ENCODE measurements at places on chromosomes 13 and 19.

GRCh38 chr19:57302020-57302465 is 18.2 kb upstream of the ZNF543 start:
- no peak for DNase-seq

- DNase-seq: no peak
Observed at GRCh38 chr19:7251494-7251893, 42.7 kb downstream of the INSR start.

GRCh38 chr13:71030784-71031183 is 836.2 kb downstream of the DACH1 start:
- no peak for DNase-seq

GRCh38 chr19:46713781-46714443 is 3.0 kb downstream of the PRKD2 start:
- no peak for DNase-seq

GRCh38 chr19:661427-662196 is 1.4 kb downstream of the RNF126 start:
- no peak for DNase-seq

- DNase-seq: peak; percentile 71
Observed at GRCh38 chr13:76885203-76886004, 801 bp downstream of the KCTD12 start.

DNA sequence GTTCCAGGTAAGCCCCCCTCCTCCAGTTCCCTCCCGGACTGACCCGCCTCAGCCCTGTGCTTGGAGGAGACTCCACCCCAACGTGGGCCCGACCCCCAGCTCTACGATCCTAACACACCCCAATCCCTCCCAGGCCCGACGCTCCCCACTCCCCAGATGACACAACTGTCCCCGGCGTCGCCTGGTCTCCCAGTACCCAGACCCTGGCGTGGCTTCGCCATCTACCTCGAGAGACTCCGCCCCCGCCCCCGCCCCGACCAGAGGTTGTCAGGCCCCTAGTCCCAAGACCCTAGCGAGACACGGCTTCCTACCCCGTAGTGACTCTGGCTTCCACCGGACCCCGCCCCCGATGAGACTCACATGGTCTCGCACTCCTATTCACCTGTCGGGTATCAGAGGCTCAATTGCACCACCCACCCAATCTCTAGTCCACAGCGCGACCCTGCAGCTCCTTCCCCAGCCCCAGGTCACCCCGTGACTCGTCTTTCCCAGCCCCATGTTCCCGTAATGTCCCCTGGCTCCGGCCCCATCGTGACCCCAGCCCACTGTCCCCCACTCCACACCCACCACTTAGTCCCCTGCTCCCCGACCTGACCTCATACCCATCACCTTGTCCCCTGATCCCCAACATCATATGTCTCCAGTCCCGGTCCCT is 2.9 kb downstream of the CD37 start:
- no peak for DNase-seq

DNA sequence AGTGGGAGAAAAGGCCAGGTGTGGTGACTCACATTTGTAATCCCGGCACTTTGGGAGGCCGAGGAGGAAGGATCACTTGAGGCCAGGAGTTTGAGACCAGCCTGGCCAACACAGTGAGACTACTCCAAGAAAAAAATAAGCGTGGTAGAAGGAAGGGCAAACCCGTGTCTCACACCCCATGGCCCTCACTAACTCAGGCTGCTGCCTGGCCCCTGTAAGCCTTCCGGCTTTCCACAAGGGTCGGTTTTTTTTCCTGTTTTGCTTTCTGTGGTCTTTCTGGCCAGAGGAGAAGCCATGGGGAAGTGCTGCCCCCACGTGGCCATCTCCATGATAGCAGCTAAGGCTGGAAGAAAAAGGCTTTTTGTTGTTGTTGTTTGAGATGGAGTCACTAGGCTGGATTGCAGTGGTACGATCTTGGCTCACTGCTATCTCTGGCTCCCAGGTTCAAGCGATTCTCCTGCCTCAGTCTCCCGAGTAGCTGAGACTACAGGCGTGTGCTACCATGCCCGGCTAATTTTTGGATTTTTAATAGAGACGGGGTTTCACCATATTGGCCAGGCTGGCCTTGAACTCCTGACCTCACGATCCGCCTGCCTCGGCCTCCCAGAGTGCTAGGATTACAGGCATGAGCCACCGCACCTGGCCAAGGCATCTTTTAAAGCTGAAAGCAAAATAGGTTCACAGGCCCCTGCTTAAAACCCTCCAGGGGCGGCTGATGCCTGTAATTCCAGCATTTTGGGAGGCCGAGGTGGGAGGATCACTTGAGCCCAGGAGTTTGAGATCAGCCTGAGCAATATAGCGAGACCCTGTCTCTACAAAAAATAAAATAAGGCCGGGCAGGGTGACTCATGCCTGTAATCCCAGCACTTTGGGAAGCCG is 7.5 kb upstream of the ARHGEF18 start:
- DNase-seq: no peak

- no peak for DNase-seq
Observed at GRCh38 chr19:5298471-5298901, 42.1 kb downstream of the PTPRS start.

DNA sequence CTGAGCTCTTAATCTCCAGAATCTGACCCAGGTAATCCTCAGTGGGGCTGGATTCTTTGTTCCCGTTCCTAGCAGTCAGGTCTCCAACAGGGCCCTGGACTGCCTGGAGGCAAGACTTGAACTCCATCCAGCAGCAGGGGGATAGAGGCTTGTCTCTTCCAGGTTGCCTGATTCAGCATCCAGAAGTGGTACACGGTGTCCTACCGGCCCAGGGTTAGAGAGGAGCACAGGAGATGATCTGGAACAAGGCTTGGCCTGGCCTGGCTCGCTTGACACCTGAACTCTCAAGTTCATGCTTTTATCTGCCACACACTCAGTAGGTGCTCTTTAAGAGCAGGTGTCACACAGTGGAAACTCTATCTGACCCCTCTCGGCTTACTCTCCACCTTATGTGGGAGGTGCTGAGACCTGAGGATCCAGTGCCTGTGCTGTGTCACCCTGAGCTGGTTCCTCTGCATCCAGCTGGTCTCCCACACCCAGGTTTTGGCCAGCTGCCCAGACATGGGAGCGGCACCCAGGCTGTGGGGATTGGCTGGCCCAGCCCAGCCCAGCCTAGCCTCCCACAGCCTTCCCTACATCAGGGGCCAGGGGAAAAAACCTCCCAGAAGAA is at the start of gene CYP4F3:
TSS of gene CYP4F3 (plus strand) at position 604 of the 610 bp plus-strand sequence. CDS start 519 bp downstream, outside the sequence.
- DNase-seq: no peak

DNA sequence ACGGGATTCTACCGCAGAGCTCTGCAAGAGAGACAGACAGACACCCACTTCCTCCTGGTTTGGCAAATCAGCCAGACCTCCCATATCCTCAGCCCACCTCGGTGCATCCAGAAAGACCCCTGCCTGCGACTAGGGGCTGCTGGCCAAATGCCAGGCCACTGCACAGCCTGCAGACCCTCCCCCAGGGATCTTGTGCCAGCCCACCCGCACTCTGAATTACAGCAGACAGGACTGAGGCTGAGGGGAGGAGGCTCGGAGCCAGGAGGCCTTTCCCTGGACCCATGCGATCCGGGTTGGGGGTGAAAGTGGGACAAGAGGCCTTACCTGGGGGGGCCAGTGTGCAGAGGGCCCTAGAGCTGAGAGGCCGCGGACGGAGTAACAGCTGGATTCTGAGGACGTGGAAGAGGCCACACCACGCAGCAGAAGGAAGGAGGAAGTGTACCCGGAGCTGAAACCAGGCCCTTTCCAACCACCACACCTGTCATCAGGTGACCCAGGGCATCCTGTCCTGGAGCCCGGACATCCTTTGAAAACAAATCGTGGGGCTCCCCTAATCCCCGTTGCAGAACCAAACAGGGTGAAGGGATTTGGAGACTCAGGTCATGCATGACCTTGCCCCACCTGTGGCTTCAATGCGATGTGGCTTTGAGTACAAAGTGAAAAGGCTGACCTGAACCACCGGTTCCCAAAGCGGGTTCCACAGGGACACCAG is 993 bp downstream of the FUT6 start:
- no peak for DNase-seq

- DNase-seq: no peak
Observed at GRCh38 chr13:61144834-61145593, 270.6 kb downstream of the PCDH20 start.

DNA sequence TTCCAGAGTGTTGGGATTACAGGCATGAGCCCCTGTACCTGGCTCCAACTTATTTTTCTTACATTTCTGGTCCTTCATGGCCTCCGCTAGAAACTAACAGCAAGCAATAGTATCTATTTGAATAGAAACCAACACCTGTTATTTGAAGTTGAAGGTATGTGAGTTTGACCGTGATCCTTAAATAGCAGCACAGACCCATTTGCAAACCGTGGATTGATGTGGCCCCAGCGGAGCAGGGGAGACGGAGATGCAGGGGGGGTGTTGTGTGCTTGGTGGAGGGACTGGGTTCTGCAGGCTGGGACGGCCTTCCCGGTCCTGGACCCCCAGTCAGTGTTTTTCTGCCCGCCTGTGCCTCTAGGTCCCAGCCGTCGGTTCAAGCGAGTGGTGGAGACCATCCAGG is 16.9 kb downstream of the TMEM150B start:
- no peak for DNase-seq

DNA sequence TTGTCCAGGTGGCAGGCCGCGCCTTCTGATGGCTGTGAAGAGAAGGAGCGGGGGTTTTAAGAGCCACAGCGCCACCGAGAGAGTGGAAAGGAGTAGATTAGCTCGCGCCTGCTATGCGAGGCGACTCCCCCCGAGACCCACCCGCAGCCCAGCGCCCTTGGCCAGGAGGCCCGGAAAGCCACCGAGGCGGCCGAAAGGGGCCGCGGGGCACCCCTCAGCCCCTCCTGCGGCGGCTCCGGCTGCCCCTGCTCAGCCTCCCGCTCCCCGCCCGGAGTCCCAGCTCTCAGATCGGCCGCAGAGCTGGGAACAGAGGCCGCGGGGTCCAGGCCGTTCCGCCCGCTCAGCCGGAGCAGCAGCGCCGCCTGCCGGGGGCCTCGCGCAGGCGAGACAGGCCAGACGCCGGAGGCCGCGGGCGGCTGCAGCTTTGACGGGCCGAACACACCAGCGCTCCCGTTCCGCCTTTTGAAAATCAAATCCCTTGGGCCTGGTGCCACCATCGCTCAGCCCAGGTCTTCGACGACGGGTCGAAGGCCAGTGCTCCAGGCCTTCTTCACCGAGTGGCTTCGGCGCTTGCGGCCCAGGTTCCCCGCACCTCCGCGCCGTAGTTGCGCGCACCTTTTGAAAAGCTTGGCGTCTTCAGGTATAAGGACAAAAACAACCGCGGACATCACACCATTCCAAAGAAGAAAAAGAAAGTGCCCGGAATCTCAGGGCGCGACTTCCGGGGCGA is 15.3 kb downstream of the CDX2 start:
- DNase-seq: peak; percentile 91

DNA sequence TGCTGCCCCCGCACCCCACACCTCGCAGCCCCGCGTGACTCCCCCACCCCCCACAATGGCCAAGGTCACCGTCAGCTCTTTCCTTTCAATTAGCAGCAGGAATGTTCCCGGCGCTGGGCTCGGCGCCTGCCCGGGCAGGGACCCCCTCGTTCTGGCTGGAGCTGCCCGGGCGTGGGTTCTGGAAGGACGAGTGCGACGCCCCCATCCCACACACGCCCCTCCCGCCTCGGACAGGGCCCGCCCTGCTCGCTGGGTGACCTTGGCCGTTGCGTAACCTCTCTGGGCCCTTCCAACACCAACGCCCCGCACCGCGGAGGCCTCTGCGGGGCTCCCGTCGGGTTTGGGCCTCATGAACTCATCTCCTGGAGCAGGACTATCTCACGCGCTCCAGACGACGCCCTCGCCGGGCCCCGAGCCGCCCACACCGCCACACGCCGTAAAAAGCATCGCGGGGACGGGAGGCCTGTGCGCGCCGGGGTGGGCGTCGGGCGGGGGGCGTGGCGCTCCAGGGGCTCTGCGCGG is 10.3 kb downstream of the PALM start:
- DNase-seq: no peak

GRCh38 chr19:44988273-44988672 is 13.0 kb upstream of the RELB start:
- DNase-seq: no peak

GRCh38 chr19:1336079-1336684 is 47.5 kb upstream of the NDUFS7 start:
- no peak for DNase-seq

All from NCI-H526 treated with DMSO at 0.1 percent for 48 hours (cell line).